ENCODE measurements at places on chromosomes 5 and 9. TPM values are rescaled to one million over a fixed set of nuclear protein-coding genes. Genes with fewer than 3 reads are reported as not detected.

Gene TERT
- total RNA-seq: 0.07 TPM

Gene OR13C3
- total RNA-seq: not detected

DNA sequence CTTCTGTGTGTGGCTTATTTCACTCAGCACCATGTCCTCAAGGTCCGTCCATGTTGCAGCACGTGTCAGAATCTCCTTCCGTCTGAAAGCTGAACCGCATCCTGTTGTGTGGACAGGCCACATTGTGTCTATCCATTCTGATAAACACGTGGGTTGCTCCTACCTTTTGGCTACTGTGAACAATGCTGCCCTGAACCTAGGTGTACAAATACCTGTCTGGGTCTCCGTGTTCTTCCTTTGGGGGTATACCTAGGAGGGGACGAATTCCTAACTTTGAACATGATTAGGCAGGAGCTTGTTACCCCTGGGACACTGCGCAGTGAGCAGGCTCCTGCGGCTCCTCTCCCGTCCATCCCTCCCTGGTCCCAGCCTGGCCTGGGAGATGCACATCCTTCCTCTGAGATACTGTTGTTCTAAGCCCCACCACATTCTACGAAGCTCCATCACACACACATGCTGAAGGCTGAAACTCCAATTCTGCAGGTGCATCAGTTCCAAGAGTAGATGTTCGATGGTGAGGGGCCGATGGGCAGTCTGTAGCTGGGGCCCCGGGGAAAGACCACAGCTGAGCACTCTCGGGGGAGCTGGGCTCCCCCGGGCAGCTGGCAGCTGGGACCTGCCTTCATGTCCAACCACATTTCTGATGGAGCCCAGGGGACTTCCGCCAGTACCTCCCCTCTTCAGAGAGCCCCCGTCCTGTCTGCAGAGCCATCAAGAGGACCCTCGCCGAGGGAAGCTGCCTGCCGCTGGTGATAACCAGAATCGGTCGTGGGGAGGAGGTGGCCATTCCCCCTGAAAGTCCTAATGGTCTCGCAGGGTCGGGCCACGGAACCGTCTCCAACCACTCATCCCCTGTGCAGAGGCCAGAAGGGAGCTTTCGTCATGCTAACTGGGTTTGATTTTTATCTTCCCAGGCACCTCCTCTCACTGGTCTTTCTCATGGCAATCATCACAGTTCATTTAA lies 120.9 kb downstream of the COL23A1 start:
- DNase-seq: no peak

- DNase-seq: no peak
These were observed 483.2 kb downstream of the CDH10 start for GRCh38 chr5:24161559-24161958.

GRCh38 chr5:143931986-143932385 lies 120.0 kb downstream of the HMHB1 start:
- no peak for DNase-seq

- no peak for DNase-seq
These were observed 29.0 kb downstream of the ADRB2 start for GRCh38 chr5:148855249-148856008.

- no peak for DNase-seq
These were observed 13.2 kb upstream of the IER5L start for GRCh38 chr9:129191234-129191633.

DNA sequence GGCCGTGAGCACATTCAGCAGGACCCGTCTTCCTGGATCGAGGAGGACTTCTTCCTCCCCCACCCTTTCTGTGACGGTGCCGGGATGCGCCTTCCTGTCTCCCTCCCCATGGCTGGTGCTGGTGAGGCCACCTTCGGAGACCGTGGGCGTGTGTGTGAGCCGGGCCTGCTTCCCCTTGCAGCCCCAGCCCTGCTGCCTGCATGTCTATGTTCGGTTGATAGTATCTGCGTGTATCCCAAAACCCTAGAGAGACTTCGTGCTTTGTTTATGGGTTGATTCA lies 12.8 kb downstream of the CEP72 start:
- no peak for DNase-seq
